ENCODE measurements at places on chromosomes 2 and 18. TPM values are rescaled to one million over a fixed set of nuclear protein-coding genes. Genes with fewer than 3 reads are reported as not detected.

DNA sequence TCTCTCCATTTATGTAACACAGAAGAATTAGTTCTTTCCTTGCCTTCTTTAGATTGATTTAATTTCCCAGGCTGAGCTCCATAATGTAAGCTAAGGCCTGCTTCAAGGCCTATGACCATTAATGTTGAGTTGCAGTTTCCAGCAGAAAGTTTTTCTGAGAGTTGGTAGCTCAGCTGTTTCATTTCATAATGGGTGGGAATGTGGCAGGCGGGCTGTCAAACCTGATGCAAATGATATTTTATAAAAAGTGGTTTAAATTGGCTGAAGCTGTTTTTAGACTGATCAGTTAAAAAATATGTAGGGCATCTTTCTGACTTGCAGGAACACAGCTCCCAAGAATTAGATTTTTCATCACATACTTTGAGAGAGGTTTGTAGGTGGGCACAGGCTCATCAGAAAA is 40.4 kb upstream of the FSHR start:
- DNase-seq = no peak

- no peak for DNase-seq
These were observed 134.5 kb downstream of the PTRHD1 start for GRCh38 chr2:24658531-24659202.

Gene LRP1B
- total RNA-seq = 1.6 TPM

DNA sequence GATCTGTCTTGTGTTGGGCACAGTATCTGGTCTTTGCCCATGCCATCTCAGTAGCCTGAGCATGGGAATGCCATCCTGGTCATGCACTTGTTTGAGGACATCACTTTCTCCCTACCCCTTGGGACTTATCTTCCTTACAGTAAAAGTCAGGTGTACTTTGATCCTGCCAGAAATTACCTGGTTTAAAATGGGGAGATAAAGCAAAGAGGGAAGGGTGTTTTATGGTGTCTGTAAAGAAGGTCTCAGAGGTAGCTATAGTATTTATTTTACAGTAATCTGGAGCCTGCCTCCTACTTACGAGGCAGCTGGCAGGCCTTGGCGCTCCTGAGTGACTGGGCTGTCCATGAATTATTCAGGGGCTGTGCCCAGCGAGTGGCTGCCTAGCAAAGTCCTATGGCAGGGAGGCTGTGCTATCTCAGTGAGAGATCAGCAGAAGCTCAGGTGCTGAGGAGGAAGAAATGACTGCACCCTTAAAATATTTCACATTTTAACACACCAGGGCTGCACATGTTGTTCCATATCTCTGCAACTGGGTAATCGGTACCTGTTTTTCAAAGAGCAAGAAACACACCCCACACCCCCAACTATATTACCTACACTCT is 93.9 kb downstream of the SPTBN1 start:
- no peak for DNase-seq

Gene IL36B
- not detected for total RNA-seq

GRCh38 chr2:236998758-236999157 is 86.9 kb upstream of the COPS8 start:
- DNase-seq = no peak

GRCh38 chr18:28541276-28541930 is 364.5 kb upstream of the CDH2 start:
- peak; percentile 24 for DNase-seq

- DNase-seq = peak; percentile 48
These were observed at the start of gene SLC16A14 for GRCh38 chr2:230068651-230069055. SLC16A14 (minus strand) TSS chr2:230068924; CDS start chr2:230059352, 9,572 bp downstream.

DNA sequence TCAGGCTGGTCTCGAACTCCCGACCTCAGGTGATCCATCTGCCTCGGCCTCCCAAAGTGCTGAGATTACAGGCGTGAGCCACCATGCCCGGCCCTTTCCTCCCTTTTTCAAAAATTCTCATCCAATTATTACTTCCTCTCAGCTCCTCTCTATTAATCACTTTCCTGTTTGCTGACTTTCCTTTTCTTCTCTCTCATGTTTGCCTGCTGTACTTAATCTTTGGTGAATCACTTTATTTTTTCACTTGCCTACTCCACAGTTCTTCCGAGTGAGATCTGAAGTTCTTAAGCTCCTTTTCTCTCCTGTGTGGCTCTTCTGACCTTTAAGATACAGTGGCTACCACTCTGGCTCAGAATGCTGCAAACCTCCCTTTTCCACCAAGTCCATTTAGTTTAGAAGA is 126.3 kb upstream of the SERTAD2 start:
- no peak for DNase-seq

DNA sequence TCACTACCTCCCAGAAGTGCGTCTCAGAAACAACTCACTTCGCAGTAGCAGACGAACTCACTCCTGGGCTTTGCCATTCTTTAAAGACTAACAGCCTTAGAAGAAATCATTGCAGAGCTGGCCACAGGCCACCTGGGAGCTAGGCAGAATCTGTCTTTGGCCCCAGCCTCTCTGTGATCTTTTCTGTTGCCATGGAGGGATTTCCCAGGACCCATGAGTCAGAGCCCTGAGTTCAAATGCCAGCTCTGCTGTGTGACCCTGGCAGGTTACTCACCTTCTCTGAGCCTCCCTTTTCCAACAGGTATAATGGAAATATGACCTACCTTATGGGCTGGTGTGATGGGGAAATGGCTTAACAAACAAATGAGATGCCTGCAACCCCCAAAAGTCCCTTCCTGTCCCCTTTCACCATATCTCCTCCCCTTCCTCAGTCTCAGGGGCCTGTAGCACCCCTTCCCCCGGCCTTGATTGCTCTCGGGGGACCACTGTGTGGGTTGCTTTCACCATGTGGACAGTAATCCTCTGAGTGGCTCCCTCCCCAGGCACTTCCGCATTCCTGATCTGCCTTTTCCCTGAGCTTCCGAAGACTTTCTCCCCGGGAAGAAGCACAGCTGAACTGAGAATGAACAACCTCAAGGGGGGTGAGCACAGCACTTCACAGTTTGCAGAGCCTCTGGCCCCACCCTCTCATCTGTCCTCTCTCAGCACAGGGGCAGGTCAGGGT is 34.0 kb upstream of the SLC66A3 start:
- DNase-seq = no peak

- no peak for DNase-seq
These were observed 111.4 kb upstream of the OTOS start for GRCh38 chr2:240251848-240252190.

DNA sequence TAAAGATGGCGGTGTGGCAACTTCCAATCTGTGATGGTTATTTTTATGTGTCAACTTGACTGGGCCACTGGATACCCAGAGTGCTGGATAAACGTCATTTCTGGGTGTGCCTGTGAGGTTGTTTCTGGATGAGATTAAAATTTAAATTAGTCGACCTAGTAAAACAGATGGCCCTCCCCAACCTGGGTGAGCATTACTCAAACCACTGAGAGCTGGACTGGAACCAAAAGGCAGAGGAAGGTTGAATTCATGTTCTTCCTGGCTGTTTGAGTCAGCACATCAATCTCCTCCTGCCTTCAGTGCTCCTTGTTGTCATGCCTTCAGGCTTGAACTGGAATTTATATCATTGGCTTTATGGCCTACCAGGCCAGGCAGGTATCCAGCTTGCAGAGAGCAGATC is 190.8 kb upstream of the RGPD4 start:
- peak; percentile 61 for DNase-seq

DNA sequence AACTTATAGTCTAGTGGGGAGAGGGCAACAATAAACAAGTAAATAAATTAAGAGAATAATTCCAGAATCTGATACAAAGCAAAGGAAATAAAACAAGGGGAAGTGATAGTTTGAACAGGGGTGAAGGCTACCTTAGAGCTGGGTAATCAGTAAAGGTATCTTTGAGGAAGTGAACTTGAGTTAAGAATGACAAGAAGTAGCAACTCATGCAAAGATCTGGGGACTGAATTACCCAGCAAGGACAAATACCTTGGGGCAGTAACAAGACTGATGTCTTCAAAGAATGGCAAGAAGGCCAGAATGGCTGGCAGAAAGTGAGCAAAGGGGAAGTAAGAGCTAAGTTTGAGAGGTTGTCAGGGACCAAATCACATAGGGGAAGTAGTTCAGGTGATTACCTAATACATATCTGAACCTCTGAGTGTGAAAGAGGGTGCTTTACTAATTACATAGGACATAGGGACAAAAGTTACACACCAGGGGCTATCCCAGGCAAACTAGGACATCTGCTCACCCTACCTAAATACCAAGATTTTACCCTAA is 244.6 kb upstream of the HNRNPA3 start:
- DNase-seq = no peak

Gene CYRIA
- 0.43 TPM for total RNA-seq

DNA sequence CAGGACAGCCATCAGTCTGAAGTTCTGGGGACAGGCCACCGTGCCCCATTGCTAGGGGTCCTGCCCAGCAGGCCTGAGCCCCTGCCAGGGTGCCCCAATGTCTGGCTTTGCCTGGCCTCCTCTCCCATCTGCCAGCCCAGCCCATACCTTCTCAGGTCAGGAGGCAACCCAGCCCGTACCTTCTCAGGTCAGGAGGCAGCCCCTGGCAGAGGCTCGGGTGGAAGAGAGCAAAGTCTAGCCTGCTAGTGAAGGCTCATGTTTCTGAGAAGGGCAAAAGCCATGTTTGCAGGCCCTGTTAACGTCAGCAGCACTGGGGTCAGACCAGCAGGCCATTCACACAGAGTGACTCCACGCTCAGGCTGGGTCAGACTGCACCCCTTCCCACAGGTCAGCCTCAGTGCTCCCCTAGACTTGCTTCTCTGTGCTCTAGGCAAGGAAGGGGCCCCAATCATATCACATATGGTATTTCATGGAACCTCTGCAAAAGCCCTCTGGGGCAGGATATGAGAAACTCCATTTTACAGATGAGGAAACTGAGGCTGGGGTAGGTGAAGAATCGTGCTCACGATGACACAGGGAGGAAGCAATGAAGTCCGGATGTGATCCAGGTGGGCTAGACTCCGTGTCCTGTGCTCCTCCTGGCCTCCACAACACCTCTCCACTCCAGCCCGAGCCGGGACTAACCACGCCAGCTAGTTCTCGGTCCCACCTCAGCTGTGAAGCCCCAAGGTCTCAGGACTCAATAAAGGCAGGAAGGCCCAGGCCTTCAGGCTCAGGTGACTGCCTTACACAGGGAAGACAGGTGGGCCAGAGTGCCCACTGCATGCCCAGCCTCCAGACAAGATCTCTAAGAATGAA is 9.5 kb downstream of the SDC1 start:
- DNase-seq = no peak

DNA sequence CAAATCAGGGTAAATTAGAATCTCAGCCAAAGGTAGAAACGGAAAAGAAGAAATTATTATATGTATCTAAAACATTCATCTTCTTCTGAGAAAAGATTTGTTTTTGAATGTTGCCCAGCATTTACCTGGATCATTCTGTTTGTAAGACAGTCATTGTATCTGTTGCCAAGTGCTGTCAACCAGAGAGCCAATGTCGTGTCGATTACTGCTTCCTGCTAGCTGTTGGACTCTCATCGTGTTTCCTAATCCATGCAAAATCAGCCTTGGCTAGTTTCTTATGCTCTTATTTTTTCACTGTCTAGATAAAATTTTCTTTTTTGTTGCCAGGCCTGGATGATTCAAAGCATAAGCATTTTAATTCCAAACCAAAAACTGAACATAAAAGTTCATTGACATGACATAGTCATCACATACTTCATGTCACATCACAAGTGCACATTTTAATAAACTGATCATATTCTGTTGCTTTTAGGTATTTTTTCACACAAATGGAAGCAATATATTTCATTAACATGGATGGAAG is 202.3 kb downstream of the KCNH7 start:
- DNase-seq = no peak

DNA sequence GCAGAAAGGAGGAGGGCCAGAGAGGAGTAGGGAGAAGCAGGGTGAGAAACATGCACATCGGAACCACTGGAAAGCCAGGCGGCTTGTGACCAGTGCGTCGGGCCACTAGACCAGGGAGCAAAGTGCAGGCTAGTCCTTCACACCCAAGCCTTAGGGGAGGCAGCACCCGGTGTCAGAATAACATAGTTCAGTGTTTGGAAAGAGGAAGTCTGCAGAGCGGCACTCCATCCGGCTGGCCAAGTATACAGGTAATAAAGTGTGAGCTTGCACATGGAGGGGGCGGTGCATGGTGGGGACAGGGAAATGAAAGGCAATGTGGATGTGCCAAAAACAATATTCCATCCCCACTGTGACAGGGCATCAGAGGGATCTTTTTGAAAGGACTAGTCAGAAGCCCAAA is 69.7 kb downstream of the ZNF521 start:
- no peak for DNase-seq

All from fibroblast of villous mesenchyme (primary cell).